ENCODE measurements at places on chromosomes 3 and 15. TPM values are rescaled to one million over a fixed set of nuclear protein-coding genes. Genes with fewer than 3 reads are reported as not detected.

Gene CEMIP
- total RNA-seq = not detected

Gene EID1
- total RNA-seq = 141 TPM

Gene CHL1
- not detected for total RNA-seq

Gene SLC51A
- total RNA-seq = not detected

Gene GRK7
- total RNA-seq = not detected

Gene LEKR1
- total RNA-seq = 0.48 TPM

Gene PRKCI
- total RNA-seq = 19.6 TPM

Gene KLHL40
- total RNA-seq = not detected

Gene TARS3
- 10.1 TPM for total RNA-seq

Gene ZKSCAN7
- 3.6 TPM for total RNA-seq

Gene IGSF10
- total RNA-seq = not detected

Gene SLCO2A1
- not detected for total RNA-seq

Gene ZNF774
- total RNA-seq = 1.1 TPM

Gene CYP1A1
- total RNA-seq = 0.48 TPM

Gene TUSC7
- total RNA-seq = not detected

Gene TEX9
- total RNA-seq = 2.9 TPM

Gene TRH
- not detected for total RNA-seq

Gene PAQR5
- total RNA-seq = not detected

Gene SLC12A1
- not detected for total RNA-seq

Data from activated CD8-positive, alpha-beta memory T cell treated with anti-CD3 and anti-CD28 coated beads for 36 hours (primary cell).